RKO (cell line): ENCODE measurements at places on chromosomes 7 and 10.

DNA sequence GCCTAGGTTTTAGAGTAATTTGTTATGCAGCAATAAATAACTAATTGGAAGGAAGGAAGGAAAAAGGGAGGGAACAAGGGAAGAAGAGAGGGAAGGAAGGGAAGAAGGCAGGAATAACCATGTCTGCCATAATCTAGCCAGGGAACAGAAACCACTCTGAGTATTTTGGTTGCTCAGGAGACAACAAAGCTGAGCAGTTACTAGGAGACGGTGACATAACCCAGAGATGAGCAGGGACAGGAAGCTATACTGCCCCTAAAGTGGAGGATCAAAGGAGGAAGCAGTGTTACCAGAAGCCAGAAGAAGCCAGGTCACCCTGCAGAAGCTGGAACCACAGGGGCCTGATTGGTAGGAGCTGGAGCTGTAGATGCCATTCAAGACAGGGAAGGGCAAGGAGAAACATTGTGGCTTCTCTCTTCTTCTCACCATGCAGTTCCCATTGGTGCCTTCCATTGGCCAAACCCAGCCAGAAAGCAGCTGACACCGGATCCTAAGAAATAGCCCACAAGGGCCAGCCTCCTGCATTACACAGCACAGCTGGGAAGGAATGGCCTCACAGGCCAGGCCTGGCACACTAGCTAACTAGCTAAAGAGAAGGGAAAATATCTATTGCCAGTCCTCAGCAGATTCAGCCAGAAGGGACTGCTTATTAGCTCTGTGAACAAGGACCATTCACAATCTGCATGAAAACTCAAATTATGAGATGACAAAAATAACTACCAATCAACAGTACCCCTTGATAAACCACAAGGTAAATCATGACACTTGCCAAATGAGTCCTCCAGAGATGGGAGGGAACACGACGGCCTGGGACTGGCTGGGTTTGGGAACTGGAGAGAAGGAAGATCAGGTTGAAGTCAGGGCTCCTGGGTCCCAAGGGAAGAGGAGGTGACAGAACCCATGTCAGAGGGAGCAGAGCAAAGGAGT lies 184.5 kb upstream of the NFE2L3 start:
- DNase-seq, result no peak

DNA sequence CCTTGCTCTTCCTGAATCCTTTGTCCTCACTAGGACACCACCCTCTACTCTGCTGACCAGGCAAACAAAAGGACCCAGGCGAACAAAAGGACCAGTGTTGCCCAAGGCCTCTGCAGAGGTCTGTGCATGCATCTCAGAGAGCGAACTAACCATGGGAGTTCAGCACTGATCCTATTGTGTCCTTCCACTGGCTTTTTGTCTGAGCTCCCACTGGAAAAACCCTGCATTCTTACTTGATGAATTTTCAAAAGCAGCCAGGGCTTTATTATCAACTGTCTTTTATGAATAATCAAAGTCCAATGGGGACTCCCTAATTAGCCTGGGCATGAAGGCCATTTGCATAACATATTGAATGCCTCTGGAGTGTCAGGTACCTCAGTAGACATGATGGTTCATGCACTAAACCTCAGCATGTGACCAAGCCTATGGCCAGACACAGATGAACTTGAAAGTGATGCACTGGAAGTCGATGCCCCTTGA lies 140.6 kb downstream of the KCNMA1 start:
- DNase-seq, result no peak

- no peak for DNase-seq
Observed at GRCh38 chr7:157738066-157738460, 401.3 kb downstream of the DNAJB6 start.

- no peak for DNase-seq
Observed at GRCh38 chr7:18262058-18262457, 233.5 kb upstream of the HDAC9 start.

DNA sequence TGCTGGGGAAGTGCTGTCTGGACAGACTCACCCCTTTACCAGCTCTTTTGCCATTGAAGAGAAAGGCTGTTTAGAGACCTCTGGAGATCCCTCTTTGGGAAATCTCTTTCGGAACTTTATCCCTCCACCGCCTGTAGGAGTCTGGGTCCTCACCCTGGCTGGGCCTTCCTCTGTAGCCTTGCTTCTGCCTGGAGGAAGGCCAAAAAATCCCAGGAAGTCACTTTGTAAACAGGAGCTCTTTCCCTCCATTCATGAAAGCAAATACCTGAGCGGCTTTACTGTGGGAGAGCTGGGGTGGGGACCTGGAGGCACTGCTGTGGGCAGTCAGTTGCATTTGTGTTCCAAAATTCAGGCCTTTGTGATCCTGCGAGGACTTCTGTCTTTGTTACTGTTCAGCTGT lies 126.2 kb downstream of the KLF6 start:
- no peak for DNase-seq

DNA sequence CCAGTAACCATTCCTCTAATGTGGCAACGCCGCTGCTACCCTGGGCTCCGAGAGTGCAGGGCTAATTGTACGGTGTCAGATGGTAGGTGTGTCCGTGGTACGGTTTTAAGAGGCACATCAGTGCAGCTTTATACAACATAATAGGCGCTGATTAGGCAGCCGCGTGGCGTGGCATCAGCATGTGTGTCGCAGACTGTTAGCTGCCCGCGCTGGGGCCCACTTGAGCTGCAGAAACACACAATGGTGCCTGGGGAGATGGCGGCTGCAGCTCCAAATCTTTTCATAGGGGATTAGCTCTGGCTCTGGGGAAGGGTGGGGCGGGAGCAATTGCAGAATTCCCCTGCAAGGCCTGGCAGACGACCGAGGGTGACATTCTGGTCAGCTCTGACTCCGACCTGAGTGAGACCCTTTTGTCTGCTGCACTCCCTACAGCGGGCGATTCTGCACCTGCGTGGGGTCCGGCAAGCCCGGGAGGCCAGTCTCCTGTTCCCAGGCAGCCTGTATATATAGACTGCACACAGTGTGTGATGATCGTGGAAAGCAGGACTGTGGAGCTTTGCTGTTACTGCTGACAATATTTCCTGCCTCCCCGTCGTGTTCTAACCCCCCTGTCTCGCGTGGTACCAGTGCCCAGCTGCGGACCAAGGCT lies 722.7 kb upstream of the CELF2 start:
- DNase-seq, result no peak

DNA sequence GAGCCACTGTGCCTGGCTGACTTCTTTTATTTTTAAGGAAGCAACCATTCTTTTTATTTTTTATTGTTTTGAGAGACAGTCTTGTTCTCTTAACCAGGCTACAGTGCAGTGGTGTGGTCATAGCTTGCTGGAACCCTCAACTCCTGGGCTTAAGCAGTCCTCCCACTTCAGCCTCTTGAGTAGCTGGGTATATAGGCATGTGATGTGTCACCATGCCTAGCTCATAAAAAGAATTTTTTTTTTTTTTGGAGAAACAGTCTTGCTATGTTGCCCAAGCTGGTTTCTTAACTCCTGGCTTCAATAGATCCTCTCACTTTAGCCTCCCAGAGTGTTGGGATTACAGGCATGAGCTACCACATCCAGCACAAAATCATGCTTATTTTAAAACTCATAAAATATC lies 5.8 kb downstream of the MCU start:
- no peak for DNase-seq

- no peak for DNase-seq
Observed at GRCh38 chr10:42640610-42641229, 2.4 kb upstream of the ZNF33B start.

- no peak for DNase-seq
Observed at GRCh38 chr7:15403751-15404150, 158.1 kb downstream of the AGMO start.

GRCh38 chr10:7272008-7272407 lies 138.8 kb downstream of the SFMBT2 start:
- DNase-seq, result no peak

GRCh38 chr7:158816271-158816670 lies 13.0 kb downstream of the ESYT2 start:
- no peak for DNase-seq

DNA sequence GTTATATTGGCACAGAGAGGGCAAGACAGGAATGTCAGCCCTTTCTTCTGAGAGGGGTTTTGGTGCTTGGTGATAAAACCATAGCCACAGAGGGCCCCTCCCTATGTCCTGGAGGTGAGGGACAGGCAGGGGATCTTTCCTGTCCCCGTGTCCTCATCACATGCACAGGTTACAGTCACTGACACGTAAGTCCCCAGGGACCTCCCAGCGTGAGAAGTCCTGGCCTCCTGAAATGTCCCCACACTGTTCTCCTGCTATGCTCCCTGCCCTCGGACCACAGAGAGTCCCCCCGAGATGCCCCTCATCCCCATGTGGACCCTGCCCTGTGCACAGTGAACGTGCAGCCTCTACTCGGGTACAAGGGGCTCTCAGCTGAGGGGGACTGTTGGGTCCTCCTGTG lies 260.4 kb downstream of the ZMYND11 start:
- DNase-seq, result no peak

GRCh38 chr10:21813946-21814345 lies 189.6 kb downstream of the DNAJC1 start:
- DNase-seq, result no peak

DNA sequence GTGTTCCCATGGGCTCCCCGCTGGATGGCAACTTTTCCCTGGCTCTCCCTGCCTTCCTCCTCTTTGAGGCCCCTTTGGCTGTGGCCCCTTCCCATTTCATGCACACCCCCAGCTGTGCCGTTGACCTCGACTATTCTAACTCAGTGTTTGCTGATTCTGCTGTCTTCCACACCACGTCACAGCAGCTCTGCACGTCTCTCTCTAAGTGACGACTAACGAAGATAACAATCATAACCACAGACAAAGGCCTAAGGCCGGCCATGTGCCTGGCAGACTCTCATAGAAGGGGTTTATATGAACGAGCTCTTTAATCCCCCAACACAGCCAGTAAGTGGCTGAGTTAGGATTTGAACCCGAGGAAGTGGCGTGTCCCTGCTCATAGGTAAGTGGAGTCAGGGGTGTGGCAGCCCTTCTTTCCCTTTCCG lies 151.5 kb upstream of the SHH start:
- DNase-seq, result no peak

GRCh38 chr10:80272793-80273522 lies 16.5 kb downstream of the MAT1A start:
- DNase-seq, result no peak

- no peak for DNase-seq
Observed at GRCh38 chr7:53541475-53541874, 506.0 kb downstream of the POM121L12 start.

DNA sequence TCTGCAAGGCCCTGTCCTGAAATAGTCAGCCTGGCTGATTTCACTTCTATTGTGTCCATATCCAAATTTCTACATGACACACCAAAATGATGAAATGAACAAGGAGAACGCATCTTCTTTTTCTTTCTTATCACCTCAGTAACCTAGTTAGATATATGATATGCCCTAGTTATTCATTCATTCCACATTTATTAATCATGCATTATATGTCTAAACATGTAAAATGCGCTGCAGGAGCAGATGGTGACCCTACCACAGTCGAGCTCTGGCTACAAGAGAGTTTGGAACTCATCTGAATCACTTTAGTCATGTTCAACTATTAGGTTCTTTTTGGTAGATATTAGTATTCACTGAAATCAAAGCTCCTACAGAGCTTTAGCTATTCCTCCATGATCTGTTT lies 31.8 kb upstream of the VPS41 start:
- no peak for DNase-seq

DNA sequence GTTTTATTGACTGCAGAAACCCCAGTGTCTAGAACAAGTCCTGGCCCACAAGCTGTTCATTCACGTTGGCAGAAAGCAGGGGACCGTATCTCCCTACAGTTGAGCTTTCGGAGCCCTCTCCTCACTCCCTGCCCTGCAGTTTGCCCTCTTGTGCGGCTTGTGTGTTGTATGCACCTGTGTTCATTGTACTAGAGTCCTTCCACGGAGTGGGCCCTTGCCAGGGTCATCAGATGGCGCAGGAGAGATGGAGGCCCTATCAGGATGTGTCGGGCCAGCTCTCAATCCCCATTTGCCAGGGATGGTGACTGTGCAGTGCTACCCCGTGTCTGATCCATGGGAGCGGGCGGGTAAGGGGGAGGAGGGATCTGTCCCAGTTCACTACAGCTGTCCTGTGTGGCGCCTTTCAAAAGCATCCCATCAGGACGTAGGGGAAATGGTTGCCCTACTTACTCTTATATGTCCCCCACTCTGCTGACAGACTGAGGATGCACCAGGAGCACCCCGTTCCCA lies 77.4 kb upstream of the PRR15 start:
- DNase-seq, result no peak

- no peak for DNase-seq
Observed at GRCh38 chr7:50022991-50023390, 70.1 kb downstream of the ZPBP start.

- DNase-seq, result no peak
Observed at GRCh38 chr7:42722716-42723115, 189.2 kb downstream of the C7orf25 start.

GRCh38 chr7:54705436-54705835 lies 53.6 kb downstream of the SEC61G start:
- peak; percentile 75 for DNase-seq

GRCh38 chr7:131610007-131610406 lies 53.6 kb upstream of the PODXL start:
- DNase-seq, result no peak

GRCh38 chr7:73770002-73770859 lies at the start of gene CLDN3:
CLDN3 (minus strand) TSS chr7:73770270; CDS start chr7:73770049, 221 bp downstream.
- peak; percentile 50 for DNase-seq

DNA sequence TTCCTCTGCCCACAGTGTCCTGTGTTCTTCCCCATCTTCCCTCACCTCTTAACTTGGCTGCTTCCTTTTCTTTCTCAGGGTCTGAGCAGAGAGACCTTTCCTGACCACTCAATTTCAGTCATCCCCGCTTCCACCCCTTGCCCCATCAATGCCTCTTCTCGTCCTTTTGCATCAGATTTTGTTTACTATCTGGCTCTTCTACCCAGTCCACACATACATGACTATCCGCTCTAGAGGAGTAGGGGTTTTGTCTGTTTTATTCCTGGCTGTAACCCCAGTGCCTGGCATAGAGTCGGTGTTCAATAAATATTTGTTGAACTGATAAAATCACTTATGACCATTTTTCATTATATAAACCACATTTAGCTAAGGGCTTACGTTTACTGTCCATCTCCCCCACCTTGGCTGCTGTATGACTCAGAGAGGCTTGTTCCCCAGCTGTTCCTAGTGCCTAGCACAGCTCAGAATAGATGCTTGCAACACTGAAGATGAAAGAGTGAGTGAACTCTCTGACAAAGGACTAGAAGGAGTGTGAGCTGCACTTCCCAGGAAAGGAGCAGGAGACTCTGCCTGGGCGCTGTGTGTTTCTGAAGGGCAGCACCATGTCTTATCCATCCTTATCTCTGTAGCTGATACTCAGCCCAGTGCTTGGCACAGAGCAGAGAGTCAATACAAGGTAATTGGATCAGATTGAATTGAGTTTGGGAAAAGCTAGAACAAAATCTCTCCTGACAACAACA lies 21.9 kb downstream of the ARID5B start:
- DNase-seq, result no peak

DNA sequence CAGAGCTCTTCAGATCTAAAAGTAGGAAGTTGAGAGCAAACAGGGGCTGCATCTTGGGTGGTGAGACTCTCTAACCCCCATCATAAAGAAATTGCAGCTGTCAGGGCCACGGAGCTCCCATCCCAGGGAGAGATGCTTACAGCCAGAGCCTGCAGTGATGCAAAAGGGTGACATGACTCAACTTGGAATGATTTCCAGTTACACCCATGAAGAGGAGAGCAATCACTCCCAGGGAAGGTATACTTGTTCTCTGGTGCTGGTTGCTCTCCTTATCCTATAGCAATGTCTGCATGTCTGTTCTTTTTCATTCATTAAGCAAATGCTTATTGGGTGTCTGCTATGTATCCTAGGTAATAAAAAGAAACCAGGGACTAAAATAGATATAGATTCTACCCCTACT lies 228.0 kb downstream of the RAB11FIP2 start:
- no peak for DNase-seq

GRCh38 chr10:89086801-89087521 lies 96.4 kb downstream of the FAS start:
- DNase-seq, result peak; percentile 27

- no peak for DNase-seq
Observed at GRCh38 chr10:72069751-72070526, 18.4 kb downstream of the SPOCK2 start.
